ENCODE measurements at places on chromosomes 2 and 18.

DNA sequence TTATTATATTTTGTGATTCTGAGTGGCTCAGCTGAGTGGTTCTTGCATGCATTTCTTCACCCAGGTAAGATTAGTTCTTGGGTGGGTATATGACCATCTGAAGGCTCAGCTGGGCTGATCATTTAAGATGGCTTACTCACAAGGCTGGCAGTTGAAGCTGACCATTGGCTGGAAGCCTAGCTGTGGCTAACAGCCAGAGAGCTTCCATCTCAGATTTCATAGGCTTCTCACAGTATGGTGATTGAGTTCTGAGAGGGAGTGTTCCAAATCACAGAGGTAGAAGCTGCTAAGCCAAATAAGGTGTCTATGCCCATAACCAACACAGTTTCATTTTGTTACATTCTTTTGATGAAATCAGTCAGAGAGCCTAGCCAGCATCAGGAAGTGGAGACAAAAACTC lies 117.4 kb upstream of the RPRM start:
- DNase-seq = no peak

DNA sequence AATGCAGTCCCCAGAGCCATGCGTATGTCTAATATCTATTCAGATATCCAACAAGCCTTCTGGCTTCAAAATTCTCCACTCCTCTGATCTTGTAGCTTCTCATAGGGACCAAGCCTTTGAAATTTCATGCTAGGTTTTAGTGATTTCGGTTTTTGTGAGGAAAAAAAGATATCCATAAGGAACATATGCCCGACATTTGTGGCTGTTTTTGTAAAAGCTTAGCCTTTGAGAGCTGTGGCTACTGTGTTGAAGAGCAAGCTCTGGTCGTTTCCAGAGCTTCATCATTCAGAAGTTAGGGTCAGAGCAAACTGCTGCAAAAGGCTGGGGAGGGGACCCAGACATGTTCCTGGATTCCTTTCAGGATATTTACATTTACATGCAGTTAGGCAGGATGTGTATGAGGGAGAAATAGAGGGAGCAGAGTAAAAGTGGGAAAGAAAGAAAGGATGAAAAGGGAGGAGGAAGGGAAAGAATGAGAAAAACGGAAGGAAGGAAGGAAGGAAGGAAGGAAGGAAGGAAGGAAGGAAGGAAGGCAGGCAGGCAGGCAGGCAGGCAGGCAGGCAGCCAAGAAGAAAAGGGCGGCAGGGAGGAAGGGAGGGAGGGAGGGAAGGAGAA lies 70.2 kb downstream of the NCKAP5 start:
- no peak for DNase-seq

DNA sequence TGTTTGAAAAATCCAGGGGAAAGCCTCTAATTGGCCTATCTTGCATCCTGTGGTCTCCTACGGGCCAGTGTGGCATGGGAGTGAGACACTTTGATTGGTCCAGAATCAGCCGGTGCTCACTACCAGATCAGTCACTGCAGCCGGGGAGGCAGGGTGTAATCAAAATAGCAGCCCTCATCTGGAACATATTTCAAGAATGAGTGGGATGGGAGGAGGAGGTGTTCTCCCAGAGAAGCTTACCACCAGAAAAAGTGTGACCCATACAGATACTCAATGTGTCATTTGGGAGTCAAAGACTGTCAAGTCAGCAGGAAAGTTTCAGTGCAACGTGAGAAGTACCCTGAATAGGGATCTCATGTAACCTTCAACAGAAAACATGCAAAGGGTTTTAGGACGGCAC lies 393.9 kb upstream of the SLC14A2 start:
- DNase-seq = no peak

DNA sequence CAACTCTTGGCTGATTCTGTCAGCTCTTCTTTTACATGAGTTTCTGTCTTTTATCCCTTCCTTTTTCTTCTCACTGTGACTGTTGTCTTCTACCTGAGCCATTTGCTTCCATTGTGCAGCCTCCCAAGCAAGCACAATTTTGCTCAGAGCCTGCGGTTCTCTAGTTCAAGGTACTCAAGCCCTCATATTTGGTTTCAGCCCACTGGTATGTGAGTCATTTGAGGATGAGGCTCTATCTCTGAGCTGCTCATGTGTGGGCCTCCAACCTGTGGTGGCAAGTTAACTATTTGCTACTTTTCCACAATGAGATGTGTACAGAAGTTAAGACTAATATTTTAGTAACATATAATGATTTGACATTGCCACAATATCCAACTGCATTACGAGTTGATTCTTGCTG lies 183.0 kb downstream of the PHLPP1 start:
- peak; percentile 57 for DNase-seq

DNA sequence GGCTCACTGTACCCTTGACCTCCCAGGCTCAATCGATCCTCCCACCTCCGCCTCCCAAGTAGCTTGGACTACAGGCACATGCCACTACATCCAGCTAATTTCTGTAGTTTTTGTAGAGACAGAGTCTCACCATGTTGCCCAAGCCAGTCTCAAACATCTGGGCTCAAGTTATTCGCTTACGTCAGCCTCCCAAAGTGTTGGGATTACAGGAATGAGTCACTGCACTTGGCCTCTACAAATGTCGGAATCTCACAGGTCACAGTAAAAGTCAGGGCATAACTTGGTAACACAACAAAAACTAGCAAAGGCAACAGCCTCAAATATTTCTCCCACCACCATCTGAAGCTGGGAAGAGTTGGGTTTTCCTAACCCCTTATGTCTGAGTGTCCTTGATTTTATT lies 25.3 kb downstream of the SCG2 start:
- no peak for DNase-seq

DNA sequence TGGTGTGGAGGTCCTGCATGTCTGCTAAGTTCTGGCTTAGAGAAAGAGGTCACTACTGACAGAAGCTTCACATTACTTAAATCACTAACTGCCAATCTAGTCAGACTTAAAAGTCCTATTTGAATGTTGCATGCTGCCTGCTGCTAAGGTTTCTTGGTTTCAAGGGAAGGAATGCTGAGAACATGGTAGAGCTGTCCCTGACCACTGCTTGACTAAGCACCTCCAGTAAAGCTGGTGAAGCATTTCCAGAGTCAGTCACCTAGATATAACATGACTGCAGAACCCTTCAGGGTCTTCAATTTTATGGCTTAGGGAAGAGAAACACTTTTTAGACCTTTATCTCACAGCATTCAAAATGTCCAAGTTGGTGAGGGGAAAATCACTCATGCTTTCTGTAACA lies 2178.3 kb upstream of the PIK3C3 start:
- DNase-seq = no peak

DNA sequence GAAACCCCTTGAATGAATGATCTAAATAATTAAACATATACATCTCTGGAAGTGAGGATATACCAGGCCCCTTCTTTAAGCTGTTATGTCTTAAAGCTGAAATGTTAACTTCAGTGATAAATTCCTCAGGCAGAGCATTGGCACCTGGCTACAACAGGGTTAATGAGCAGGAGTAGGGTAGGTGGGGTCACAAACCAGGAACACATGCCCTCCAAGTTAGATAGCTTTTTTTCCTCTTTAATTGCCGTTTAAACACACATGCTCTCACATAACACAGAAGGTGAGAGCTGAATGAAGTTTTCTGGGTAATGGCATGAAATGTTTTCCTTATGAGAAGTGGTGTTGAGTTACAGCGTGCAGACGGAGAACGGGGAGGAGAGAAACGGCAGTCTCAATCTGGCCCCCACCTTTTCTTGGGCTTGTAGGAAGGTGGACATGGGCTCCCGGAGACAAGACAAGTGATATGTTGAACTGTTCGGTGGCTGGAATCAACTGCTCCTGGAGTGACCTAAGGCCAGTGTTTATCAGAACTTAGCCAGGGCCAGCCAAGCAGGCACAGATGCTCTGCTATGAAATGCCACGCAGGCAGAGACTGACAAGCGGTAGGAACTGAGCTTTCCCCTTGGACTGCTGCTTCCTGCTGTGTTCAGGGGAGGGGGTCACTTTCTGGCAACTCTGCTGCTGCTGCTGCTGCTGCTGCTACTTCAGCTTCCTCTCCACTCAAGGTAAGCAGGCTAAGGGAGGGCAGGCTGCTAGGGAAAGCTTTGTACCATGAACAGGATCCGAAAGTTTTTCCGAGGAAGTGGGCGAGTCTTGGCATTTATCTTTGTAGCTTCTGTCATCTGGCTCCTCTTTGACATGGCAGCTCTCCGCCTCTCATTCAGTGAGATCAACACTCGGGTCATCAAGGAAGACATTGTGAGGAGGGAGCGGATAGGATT lies at the start of gene GALNT5:
GALNT5 (plus strand) TSS at position 394 of the 941 bp plus-strand sequence; CDS start at position 772, 378 bp downstream.
- DNase-seq = no peak

DNA sequence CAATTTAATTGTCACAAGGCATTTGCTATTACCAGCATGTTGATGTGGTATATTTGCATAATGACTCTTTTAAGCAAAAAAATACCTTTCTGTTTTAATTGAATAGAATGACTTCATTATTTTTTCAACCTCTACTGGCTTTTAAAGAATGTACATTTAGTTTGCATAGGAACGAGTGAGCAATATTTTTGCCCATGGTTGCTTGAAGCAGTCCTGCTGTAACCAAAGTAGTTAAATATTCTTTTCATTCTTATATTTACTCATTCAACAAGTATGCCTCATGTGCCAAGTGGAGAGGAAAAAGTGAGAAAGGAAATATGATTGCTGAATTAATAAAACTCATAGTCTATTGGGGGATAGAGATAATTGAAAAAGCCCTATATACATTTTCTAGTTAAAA lies 184.7 kb downstream of the DSEL start:
- DNase-seq = no peak

DNA sequence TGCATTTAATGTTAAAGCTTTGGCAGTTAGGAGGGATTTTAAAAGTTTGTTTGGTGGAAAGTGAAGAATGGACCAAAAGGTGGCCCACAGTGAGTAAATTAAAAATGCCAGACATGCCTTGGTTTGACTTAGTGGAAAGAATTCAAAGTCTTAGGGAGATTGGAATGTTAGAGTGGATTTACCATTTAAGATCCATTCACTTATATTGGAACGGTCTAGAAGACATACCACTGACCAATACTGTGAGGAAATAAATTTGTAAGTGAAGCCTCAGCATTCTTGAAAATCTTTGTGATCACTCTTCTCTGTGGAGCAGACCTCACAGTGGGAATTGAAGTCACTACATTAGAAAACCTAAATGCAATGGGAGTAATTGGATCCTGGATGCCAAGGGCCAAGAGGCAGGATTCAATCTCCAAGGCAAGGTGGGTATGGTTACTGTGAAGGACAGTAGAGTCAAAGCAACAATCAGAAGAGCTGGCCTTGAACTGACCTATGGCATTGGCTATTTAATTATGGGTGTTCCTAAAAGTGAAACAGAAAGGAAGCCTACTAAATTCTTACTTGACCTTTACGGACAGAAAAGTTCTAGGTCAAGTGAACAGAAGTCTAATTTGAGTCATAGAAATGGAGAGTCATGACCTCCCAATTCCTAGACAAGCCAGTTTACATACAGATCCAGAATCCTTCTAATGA lies 40.2 kb upstream of the VRK2 start:
- DNase-seq = no peak

DNA sequence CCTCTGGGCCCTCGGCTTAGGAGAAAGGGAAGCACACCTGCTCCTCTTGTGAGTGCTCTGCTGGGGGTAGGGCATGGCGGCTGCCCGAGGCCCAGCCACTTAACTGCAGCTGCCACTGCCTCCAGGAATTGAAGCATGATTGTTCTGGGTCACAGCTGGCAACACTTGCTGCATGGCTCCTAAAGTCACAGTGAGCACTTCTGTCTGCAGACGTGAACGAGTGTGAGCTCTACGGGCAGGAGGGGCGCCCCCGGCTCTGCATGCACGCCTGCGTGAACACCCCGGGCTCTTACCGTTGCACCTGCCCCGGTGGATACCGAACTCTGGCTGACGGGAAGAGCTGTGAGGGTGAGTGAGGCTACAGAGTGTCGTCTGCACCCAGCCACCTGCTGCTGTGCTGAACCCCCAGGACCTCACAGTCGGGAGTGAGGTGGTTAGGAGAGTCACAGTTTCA lies 44.4 kb downstream of the FBLN7 start:
- peak; percentile 25 for DNase-seq

DNA sequence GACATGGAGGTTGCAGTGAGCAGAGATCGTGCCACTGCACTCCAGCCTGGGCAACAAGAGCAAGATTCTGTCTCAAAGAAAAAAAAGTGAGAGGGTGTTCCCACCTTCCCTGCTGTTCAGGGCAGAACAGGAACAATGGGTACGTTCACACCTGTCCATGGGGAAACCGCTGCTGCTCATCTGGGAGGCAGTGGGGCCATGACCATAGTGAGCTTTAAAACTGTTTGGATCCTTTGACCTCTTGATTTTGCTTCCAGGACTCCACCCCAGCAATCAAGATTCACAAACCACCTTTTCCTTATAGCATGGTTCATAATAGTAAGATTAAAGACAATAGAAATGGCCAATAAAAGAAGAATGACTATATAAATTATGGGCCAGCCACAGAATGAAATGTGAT lies 209.2 kb downstream of the ARL4C start:
- no peak for DNase-seq

DNA sequence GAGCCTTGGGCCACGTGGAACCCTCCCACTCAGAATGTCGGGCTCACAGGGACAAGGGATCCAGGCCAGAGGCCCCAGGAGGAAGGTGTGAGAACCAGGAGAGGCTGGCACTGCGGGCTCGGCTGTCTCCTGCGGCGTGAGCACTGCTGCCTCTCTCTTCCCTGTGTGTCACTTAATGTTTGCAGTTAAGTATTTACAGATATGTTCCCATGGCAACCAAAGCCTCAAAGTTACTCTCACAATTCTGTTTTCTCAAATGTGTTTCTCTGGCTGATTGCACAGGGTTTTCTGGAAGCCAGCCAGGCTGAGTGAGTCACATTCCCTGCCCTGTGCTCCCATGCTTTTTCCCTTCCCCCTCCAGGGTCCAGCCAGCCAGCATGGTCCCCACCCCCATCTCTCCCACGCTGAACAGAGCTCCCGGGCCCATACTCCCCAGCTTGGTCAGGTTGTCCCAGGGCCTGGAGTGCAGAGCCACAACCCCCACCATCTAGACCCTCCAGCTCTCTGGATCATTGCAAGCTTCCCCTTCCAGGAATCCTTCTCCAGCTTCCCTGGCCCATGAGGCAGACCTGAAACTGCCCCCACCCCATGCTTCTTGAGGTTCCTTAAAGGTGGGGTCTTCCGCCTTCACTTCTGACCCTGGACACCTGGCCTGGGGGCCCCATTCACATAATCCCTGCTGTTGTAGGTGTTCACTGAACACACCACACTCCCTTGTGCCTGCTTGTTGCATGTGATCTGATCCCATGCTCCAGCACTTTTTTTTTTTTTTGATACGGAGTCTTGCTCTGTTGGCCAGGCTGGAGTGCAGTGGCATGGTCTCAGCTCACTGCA lies 265.9 kb downstream of the CELF4 start:
- no peak for DNase-seq

DNA sequence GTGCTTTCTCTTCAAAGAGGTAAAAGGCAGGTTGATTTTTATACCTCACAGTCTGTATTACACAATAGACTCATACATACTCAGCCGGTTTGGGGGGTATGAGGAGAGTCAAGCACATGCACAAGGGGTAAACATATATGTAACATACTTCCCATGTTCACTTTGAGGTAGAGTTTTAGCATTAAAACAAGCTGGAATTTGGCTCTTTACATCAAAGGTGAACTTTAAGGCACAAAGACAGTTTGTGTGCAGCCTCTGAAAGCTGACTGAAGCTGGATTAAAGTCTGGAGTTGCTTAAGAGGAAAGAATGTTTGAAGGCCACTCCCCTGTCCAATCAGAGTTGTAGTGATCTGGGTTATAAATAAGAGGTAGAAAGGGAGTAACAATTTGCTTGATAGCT lies 282.0 kb downstream of the DPP10 start:
- no peak for DNase-seq
